ENCODE measurements at places on chromosomes 4 and X. TPM values are rescaled to one million over a fixed set of nuclear protein-coding genes. Genes with fewer than 3 reads are reported as not detected.

The GAGE12J gene
- not detected for polyA plus RNA-seq

The TRO gene
- 17.0 TPM for polyA plus RNA-seq

The FAM184B gene
- 0.39 TPM for polyA plus RNA-seq

The OSTC gene
- 111 TPM for polyA plus RNA-seq

Measured in kidney (tissue), 22 donors.